ENCODE measurements at places on chromosomes 3 and 15.

DNA sequence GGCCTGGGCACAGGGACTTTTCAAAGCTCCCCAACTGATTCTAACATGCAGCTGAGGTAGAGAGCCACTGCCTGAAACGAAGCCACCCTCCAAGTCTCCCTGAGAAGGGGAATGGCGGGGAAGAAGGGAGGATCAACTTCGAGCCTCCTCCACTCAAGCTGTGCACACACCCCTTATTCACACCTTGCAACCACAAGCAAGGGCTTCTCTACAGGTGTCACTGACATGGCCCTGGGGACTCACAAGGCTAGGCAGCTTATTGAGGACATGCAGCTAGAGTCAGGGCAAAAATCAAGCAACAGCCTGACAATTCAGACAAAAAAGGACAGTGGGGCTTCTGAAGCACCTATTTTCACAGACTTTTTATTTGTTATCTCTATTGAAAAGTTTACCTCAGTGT lies 85.2 kb downstream of the SNRK start:
- DNase-seq = no peak

DNA sequence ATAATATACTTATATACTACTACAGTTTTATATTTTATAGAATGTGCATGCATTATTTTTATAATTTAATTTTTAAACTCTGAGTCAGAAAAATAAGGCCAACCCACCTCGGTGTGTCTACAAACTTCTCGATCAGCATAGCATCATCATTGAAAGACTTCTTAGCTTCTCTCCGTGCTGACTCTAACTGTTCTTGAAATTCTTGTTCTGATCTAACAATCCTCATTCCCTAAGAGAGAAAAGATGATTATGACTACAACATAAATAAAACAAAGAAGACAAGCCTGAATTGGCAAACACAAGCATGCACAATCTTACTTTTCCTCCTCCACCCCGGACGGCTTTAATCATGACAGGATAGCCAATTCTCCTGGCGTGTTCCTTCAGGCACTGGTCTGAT lies 28.4 kb downstream of the MCCC1 start:
- DNase-seq = no peak

- DNase-seq = no peak
Observed at GRCh38 chr15:68687136-68687735, 108.4 kb downstream of the CORO2B start.

DNA sequence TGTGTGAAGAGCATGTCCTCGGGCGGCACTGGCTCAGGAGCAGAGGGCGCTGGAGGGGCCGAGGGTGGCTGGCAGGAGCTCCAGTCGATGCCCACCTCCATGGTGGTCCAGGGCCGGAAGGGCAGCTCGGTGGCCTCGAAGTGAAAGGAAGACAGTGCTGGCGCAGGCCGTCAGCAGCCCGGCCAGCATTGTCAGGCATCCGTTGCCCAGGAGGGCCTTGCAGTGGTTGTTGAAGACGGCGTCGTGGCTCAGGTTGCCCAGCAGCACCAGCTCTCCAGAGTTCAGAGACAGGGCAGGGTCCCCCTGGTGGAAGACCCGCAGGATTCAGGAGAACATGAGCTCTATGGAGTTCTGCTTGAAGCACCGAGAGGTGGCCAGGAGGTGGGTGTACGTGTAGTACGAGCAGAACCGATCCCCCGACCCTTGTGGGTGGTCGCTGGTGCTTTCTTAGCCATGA lies 16.5 kb upstream of the SIAH2 start:
- DNase-seq = no peak

DNA sequence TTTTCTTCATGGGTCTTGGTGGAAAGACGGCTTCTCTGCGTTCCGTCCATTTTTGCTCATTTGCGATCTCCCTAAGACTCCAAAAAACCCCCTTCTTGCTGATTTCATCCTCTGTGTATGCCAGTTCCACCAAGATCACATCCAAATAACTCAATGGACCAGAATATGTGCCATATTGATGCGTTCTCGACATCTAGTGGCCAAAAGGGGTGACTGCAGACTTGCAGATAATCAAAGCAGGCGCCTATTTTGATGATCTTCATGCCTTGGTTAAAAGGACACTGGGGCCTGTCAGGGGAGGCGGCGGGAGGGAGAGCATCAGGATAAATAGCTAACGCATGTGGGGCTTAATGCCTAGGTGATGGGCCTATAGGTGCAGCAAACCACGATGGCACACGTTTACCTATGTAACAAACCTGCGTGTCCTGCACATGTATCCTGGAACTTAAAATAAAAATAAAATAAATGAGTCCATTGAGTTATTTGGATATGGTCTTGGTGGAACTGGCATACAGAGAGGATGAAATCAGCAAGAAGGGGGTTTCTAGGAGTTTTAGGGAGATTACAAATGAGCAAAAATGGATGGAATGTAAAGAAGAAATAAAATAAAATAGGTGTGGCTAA lies 104.2 kb upstream of the RAD18 start:
- DNase-seq = no peak

DNA sequence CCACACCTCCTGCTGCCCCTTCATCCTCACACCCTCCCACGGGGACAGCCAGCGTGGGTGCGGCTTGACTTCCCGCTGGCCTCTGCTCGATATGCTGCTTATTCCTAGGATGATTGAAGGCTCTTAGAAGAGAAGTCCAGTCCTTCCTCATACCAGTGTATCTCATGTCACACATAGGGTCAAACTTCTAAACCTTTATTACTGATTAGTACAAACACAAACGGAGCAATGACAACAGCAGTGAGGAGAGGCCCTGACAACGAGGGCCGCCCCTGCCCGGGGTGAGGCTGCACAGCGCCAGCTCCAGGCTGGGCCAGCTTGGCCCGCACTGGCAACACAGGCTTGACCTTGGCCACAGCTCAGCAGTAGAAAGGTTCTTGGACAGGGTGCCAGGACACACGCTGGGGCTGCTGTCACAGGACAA lies 3.7 kb downstream of the CIB1 start:
- DNase-seq = no peak

DNA sequence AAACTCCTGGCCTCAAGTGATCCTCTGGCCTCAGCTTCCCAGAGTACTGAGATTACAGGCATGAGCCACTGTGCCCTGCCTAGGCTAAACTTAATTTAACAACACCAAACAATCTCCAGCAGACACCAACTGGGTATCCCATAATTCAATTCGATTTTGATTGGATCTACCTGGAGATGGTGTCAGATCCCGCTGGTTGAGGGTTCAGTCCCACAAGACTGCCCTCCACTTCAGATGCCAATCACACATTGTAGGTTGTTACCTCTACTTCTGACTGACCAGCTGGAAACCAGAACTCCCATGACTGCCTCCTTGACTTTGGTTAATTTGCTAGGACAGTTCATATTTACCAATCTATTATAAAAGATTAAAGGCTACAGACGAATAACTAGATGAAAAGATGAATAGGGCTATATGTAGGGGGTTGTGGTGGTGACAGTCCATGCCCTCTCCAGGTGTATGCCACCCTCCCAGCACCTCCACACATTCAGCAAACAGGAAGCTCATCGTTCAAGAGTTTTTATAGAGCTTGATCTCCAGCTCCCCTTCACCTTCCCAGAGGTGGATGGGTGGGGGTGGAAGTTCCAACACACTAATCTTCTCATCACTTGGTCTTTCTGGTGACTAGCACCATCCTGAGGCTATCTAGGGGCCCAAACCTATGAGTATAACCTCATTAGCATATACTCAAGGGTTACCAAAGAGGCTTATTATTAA lies 9.3 kb downstream of the B2M start:
- no peak for DNase-seq

GRCh38 chr3:57658536-57658935 lies 34.3 kb downstream of the DENND6A start:
- no peak for DNase-seq

DNA sequence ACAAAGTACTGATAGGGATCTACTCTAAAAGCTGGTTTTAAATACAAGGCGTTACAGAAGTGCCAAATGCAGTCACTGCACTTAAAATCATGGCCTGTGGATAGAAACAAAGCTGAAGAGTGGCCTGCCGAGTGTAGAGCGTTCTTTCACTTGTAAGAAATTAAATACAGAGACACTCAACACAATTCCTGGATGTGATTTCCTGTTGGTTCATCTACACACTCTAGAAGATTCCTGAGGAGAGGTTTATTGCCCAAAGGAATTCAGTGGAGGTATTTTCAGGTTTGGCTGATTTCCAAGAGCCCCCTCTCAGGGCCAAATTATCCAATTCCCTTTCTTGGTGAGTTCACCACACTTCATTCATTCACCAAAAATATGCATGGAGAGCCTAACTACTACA lies 200.3 kb upstream of the IL12A start:
- DNase-seq = no peak

DNA sequence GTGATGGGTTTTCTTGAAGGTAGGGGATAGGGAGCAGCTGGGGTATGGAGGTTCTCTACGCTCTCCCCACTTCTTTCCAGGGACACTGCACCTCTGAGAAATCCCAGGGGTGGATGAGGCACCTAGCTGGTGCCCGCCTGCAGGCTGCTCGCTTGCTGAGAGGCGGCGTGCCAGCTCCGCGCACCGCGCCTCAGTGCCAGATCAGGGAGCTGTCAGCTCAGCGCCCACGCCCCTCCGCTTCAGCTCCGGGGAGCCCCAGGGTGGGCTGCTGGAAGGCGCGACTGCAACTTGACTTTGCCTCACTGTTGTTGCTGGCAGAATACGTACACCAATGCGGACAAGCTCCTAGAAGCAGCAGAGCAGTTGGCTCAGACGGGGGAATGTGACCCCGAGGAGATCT lies 345.7 kb upstream of the UMPS start:
- DNase-seq = no peak

- no peak for DNase-seq
Observed at GRCh38 chr3:55963601-55964000, 476.5 kb upstream of the WNT5A start.

DNA sequence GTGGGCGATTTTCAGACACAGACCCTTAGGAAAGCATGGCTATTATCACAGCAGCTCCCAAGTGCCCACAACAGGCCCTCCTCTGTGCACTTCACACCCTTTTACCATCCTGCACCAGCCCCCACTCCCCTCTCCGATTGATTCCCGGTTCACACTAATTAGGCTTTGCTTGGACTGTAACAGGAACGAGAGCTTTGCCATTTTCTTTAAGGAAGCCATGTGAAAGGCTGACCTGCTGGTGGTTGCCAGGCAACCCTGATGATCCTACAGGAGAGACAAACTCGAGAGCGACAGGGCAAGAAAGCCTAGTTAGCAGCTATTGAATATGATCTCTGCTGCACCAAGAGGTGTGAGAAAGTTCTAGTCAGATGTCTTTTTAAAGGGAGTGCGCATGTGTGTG lies 28.2 kb upstream of the DET1 start:
- no peak for DNase-seq

DNA sequence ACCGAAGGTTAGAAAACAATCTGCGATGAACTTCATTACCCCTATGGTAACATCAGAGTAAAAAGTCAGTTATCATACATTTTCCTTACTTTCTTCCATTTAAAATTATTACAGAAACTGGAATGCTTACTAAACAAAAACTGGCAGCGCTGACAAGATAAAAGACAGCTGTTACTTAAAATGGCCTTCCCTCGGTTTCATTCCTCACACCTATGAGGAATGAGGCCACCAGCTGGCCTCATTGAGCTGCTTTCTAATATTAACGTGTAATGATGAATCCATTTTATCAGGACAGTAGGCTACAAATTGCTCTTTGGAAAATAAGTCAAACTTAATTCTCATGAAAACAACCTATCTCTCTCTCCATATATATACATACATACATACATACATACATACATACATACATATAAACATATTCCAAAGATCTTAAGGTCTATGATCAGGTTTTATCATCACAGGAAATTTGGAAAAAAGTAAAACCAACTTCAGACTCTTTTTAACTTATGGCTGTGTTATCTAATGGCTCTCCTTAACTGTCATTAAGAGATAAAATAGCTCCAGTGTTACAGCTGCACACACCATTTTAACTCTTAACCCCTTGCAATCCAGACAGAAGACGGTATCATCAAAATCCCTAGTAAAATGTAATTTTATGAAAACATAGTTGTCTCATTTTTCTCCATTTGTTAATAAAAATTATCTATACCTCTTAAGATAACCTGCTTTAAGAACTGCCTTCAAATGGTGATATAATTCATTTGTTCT lies 5.2 kb downstream of the CCNL1 start:
- DNase-seq = no peak

GRCh38 chr3:122681284-122681973 lies 790 bp downstream of the PARP14 start:
- no peak for DNase-seq

DNA sequence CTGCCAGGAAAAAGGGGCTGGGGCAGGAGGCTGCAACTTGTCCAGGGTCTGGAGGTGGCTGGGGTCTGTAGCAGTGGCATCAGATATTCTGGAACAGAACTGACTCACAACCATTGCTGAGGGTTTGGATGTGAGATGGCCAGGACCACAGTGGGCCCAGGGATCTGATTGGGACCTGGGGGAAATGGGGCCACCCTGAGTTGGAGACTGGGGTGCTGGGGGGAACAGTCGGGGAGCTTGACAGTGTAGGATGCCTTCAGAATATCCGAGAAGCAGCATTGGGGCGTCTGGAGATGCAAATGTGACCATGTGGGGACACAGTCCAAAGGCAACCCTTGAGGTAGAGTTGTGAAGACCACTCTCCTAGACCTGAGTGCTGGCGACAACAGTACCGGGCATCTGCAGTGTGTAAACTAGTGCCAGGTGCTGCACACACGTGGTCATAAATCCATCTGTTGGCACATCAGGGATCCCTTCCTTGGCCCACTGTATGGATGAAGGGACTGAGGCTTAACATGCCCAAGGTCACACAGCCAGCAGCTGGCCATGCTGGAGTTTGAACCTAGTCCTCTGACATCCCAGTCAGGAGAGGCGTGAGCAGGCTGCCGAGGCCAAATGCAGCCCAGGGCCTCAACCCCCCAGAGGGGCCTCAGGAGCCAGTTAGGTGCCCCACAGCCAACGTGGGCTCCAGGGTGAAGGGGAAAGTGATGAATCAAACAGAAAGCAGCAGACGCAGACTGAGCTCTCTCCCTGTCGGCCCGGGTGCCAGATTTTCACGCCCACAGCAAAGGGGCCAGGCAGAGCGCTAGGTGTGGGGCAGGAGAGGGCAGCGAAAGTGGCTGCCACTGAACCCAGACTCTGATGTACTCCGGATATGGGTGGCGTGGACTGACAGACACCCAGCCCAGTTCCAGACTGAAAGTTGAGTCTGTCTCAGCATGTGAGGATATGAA lies 18.8 kb downstream of the HEMK1 start:
- peak; percentile 45 for DNase-seq

GRCh38 chr3:4722103-4722502 lies 229.0 kb downstream of the ITPR1 start:
- DNase-seq = no peak

DNA sequence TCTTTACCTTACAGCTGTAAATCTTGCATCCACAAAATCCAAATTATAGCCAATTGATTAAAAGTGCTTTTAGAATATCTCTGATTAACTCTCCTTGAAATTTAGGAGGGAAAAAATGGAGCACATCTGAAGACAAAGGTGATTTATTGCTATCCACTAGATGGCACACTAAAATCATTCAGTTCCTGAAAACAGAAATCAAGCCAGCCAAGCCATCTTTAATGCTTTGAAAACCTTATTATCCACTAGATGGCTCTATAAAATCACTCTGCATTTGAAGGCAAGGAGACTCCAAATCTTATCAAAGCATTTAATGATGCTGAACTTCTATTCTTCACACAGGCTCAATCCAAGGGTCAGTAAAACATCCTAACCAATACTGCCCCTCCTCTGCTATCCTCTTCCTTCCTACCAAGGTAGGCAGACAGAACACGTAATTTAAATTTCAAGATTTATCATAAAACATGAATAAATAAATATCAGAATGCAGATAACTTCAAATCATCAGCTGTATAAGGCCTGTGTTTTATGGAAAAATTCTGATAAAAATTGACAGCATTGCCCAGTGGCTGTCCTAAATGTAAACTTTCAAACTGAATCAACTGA lies 48.4 kb downstream of the GOLIM4 start:
- DNase-seq = no peak

All from activated naive CD4-positive, alpha-beta T cell (primary cell).